Body of pancreas (tissue), 4 donors: ENCODE measurements at places on chromosomes 7 and 10.

GRCh38 chr7:151827620-151828019, 49.3 kb downstream of the PRKAG2 start:
- no peaks in the 10 kb centered on the region for H3K36me3 ChIP-seq
- H3K27ac ChIP-seq: no peak overlapping the region
- H3K27me3 ChIP-seq: no peaks in the 10 kb centered on the region
- peaks cover 34% of the 10 kb centered on the region for H3K4me1 ChIP-seq

DNA sequence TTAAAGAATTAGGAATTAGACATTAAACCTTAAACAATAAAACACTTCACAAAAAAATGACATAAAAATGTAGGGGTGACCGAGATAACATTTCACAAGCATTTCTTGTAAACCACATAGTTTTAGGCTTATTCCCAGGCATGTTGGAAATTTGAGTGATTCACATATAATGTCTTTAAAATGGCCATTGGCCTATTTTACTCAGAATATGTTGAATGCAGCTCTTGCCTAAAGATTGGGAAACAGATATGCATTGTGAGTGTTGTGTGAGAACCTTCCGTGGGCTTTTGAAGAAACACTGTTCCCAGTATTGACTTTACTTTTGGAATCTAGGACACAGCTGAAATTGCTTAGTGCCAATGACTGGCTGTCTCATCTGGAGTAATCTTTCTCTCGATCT, 79.6 kb downstream of the ARL5B start:
- no peak for DNase-seq
- H3K4me3 ChIP-seq: no peak overlapping the region
- no peak overlapping the region for H3K27ac ChIP-seq
- H3K4me1 ChIP-seq: no peaks in the 10 kb centered on the region

DNA sequence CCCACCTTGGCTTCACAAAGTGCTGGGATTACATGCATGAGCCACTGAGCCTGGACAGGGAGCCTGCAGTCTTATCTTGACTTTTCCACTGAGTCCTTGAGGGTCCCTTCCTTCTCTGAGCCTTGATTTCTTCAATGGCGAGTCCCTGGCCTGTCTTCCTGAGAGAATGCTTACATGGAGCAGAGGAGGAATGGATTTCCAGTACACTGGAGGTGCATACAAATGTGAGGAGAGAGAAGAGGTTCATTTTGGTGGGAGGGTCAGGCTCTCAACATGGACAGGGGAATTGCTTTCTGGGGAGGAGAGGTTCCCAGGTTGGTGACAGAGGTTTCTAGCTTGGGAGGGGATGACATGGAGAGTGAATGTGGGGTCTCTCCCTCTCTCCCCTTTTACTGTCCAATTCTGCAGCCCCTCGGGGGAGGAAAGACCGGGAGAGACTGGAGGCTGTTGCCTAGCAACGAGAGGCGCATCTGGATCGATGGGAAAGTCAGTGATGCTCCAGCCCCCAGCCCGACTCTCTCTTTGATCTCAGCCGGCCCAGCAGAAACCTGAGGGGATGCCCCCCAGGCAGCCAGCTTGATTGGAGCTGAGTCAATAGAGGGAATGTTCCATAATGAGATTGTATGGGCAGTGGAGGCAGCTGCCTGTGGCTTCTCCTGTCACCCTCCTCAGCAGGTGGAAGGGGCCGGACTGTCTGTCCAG, 14.8 kb downstream of the SRRM3 start:
- no peak for DNase-seq
- H3K27me3 ChIP-seq: no peaks in the 10 kb centered on the region
- H3K4me3 ChIP-seq: no peak overlapping the region
- no peak overlapping the region for H3K27ac ChIP-seq

DNA sequence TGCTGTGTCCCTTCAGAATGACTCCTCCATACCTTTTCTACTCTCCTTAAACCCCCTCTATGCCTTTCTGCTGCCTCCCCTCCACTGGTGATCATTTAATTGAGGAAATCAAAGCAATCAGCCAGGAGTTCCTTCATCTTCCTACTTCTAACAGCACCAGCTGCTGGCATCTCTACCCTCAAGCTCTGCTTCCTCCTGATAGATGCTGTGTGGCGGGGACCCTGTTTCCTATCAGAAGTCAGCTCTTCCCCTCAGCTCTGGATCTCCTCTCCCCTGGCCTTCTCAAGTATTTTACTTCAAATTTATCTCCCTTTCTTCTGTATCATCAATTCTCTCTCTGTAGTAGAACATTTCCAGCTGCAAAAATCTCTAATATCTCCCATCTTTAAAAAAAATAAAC, 183.7 kb downstream of the ELMO1 start:
- H3K27me3 ChIP-seq: no peaks in the 10 kb centered on the region
- no peak for DNase-seq
- peaks cover 6% of the 10 kb centered on the region for H3K4me1 ChIP-seq
- no peak overlapping the region for H3K4me3 ChIP-seq
- H3K27ac ChIP-seq: no peak overlapping the region
- no peaks in the 10 kb centered on the region for H3K36me3 ChIP-seq

- H3K4me3 ChIP-seq: peak overlapping the region; percentile 17
- no peaks in the 10 kb centered on the region for H3K36me3 ChIP-seq
- no peaks in the 10 kb centered on the region for H3K27me3 ChIP-seq
- H3K27ac ChIP-seq: peak overlapping the region; percentile 97
- H3K4me1 ChIP-seq: peaks cover 23% of the 10 kb centered on the region
Measured at GRCh38 chr7:139232377-139232717, 1.3 kb downstream of the UBN2 start.

GRCh38 chr10:101438881-101439391, 85.0 kb downstream of the BTRC start:
- DNase-seq: no peak
- H3K27me3 ChIP-seq: no peaks in the 10 kb centered on the region
- H3K4me3 ChIP-seq: no peak overlapping the region
- H3K4me1 ChIP-seq: no peaks in the 10 kb centered on the region
- no peak overlapping the region for H3K27ac ChIP-seq

GRCh38 chr10:79084972-79085597, 16.3 kb downstream of the ZMIZ1 start:
- H3K27me3 ChIP-seq: no peaks in the 10 kb centered on the region
- H3K4me3 ChIP-seq: no peak overlapping the region
- H3K27ac ChIP-seq: peak overlapping the region; percentile 36
- no peaks in the 10 kb centered on the region for H3K36me3 ChIP-seq

DNA sequence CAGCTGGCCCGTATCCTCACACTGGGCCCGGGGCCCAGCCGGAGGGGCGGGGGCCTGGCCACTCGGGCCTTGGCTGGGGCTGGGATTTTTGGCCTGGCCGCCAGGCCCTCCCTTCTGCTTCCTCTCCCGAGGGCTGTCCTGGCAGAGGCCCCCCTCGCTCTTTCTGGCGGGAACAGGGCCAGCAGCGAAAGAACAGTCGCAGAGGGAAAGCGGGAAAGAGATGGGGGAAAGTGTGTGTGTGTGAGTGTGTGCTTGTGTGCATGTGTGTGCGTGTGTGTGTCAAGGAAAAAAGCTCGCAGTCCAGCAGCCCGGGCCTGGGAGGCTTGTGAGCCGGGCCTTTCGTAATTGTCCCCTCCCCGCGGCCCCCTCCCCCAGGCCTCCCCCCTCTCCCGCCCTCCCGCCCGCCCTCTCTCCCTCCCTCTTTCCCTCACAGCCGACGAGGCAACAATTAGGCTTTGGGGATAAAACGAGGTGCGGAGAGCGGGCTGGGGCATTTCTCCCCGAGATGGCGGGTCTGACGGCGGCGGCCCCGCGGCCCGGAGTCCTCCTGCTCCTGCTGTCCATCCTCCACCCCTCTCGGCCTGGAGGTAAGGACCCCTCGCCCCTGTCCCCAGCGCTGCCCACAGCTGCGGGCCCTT, at the start of gene ELN:
TSS of gene ELN (plus strand) at position 491 of the 638 bp plus-strand sequence. CDS start at position 506, 15 bp downstream.
- peak within 1 kb of the TSS; percentile 55 for H3K4me3 ChIP-seq
- peaks cover 48% of the 10 kb centered on the region for H3K4me1 ChIP-seq
- H3K36me3 ChIP-seq: no peaks in the 10 kb centered on the region
- H3K27me3 ChIP-seq: no peaks in the 10 kb centered on the region

DNA sequence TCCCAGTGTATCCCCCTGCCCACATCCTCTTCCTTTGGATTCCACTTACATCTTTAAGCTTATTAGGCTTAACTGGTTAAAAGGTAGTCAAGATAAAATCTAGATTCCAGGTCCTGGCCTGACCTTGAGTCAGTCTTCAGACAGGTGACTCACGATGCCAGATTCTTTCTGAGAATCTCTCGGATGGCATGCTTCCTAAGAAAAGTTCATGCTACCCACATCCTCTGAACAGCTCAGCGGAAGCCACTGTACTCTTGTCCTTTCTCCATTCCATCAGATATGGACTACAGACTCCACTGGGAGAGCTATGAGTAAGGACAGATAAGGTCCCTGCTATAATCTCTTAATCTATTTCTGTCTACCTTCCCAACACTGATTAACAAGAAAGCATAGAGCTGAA, 43.4 kb downstream of the DNMBP start:
- no peak overlapping the region for H3K4me3 ChIP-seq
- no peaks in the 10 kb centered on the region for H3K36me3 ChIP-seq

DNA sequence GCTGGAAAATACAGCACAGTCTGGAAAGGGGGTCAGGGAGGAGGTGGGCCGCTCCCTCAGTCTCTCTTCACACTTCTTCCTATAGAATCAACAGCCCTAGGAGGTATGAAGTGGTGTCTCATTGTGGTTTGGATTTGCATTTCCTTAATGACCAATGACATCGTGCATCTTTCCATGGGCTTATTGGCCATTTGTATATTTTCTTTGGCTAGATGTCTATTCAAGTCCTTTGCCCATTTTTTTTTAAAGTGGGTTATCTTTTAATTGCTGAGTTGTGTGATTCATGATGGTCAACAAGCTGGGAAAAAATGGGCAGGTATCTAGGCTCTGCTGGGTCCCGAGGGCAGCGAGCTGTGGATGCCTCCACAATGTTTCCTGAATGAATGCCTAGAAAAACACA, 29.1 kb downstream of the TMEM130 start:
- no peak for DNase-seq
- H3K27me3 ChIP-seq: no peaks in the 10 kb centered on the region
- no peak overlapping the region for H3K4me3 ChIP-seq
- H3K36me3 ChIP-seq: no peaks in the 10 kb centered on the region

GRCh38 chr10:87603769-87604168, 55.9 kb upstream of the PAPSS2 start:
- no peaks in the 10 kb centered on the region for H3K36me3 ChIP-seq
- H3K4me1 ChIP-seq: peaks cover 20% of the 10 kb centered on the region
- H3K4me3 ChIP-seq: no peak overlapping the region

GRCh38 chr7:26574476-26574875, 282.8 kb downstream of the SNX10 start:
- DNase-seq: no peak
- H3K4me3 ChIP-seq: no peak overlapping the region
- H3K4me1 ChIP-seq: no peaks in the 10 kb centered on the region

DNA sequence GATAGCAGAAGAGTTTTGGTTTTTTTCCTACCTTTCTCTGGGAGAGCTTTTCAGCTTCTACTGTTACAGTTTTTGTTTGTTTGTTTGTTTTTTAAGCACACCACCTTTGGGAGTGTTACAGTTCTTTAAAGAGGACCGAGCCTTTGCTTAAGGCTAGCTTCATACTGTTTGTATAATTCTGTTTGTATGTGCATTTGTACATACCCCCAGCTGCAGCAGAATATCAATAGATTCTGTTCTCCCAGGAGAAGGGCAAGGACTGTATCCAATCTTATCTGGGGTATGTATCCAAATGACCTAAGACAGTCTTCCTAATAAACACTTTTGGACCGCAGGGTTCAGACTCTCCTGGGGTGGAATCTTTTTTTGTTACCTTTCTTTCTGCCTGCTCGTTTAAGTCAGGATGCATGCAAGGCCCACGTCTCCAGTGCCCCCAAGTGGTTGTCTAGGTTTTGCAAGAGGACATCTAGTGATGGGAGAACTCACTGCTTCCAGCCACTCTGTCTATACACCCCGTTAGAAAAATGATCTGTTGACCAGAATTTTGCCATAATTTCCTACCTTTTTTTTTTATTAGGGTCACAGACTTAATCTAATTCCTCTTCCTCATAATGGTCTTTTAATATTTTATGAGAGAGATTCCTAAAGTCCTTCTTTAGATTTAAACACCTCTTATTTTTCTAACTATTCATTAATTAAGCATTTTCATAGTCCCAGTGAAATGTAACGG, 23.9 kb downstream of the NRF1 start:
- no peaks in the 10 kb centered on the region for H3K27me3 ChIP-seq
- peak; percentile 66 for DNase-seq
- no peak overlapping the region for H3K27ac ChIP-seq
- H3K36me3 ChIP-seq: no peaks in the 10 kb centered on the region

DNA sequence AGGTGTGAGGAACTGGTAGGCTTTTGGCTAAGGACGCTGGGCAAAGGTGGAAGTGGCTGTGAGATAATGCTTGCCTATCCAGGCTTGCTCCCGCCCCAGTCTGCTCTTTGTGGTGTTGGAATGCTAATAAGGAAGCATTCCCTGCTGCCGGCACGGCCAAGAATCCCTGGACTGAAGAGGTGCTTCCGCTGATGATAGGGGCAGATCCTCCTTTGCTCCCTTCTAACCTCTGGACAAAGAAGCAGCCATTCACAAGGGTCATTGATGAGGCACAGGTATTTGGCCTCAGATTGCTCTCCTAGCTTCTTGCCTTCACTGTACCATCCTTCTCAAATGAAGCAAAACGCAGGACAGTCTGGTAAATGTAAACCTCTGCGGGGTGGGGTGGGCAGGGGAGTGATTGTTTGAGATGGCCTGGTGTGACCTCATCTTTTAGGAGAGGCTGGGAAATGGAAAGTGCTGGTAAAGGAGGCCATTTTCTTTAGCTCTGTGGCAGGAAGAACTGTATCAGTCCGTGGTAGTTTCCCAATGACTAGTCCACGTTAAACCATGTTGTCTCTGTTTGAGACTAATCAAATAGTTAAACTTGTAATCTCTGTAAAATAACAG, 1.7 kb downstream of the PGAM1 start:
- H3K27me3 ChIP-seq: no peaks in the 10 kb centered on the region
- H3K27ac ChIP-seq: peak overlapping the region; percentile 25
- no peak overlapping the region for H3K4me3 ChIP-seq
- H3K36me3 ChIP-seq: peaks cover 12% of the 10 kb centered on the region

DNA sequence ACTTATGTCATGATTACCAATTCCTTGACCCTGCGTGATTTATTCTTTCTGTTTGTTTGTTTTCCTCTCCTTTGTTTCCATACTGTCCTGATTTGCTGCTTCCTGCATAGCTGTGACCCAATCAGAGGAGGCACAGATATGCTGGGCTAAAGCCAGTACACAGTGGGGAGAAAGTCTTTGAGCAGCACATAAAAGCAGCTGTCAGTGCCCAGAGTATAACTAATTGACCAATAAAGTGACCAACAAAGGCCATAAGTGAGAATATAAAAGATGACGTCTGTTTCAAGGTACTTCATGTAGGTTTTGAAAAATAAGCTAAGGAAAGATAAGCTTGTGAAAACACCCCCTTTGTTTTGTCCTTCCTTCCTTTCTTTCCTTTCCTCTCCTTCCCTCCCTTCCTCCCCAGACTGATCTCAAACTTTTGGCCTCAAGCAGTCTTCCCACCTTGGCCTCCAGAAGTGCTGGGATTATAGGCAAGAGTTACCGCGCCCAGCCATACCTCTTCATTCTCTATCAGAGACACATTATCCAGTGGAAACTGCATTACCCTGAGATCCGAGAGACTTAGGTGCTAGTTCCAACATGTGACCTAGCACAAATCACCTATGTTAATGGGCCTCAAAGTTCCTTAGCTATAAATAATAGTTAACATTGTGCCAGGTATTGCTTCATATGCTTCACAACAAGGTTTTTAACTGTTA, 17.0 kb downstream of the BCAP29 start:
- H3K4me3 ChIP-seq: no peak overlapping the region
- H3K27ac ChIP-seq: no peak overlapping the region
- peaks cover 3% of the 10 kb centered on the region for H3K4me1 ChIP-seq
- H3K27me3 ChIP-seq: no peaks in the 10 kb centered on the region
- DNase-seq: no peak
